Cortex of kidney (tissue), 1 donor: ENCODE measurements at places on chromosomes 1 and 21.

DNA sequence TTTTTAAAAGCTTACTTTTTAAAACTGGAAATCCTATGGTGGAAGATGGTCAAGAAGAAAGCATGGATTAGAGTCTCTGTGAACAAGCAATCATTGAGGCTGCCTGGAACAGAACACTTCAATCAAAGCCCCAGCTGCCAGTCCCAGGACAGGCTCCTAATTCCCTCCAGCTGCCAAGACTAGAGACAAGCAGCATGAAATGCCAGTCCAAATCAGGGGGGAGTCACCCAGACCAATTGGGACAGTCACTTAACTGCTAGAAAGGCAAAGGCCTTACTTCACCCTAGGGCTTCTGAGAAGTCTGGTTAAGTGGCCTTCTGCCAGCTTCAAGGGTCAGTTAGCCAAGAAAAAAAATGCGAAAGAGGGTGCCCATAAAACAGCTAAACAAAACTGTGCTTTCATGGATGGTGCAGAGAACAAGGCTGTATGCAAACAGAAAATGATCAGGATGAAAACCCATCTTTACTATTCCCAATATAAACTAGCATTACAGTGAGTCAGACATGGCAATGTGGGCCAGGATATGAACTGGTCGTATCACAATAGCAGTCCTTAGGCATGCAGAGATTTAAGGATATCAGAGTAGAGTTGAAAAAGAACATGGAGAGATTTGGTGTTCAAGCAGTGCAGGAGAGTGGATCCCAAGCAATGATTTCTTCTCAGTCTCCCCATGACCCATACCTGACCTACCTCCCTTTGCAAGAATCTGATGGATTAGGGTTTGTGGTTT lies 31.0 kb upstream of the MAN1A2 start:
- DNase-seq, result no peak

DNA sequence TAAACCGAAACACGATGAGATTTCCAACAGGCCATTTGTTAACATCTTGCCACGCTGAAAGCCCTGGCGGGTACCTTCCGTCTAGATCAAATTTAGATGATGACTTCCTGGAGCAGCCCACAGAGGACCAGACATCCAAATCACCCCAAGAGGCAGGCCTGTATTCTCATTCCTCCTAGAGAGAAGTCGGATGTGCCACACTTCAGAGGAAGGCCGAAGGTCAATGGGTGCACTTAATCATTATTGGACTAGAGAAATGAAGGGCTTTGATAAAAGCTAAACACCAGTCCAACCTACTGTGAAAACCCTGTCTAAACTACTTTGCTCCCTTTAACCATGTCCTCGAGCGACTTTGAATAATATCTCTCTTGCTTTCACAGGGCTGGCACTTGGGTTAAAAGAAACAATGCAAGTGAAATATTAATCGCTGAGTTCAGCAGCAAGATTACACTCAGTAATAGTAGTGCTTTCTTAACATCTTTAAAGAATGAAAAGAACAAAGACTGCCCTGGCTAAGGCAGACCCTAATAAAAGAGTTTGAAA lies 76.5 kb downstream of the BCAR3 start:
- DNase-seq, result no peak

GRCh38 chr1:1240822-1241587 lies 5.5 kb downstream of the C1QTNF12 start:
- no peak for DNase-seq

GRCh38 chr1:180921891-180922630 lies 9.4 kb downstream of the KIAA1614 start:
- no peak for DNase-seq

DNA sequence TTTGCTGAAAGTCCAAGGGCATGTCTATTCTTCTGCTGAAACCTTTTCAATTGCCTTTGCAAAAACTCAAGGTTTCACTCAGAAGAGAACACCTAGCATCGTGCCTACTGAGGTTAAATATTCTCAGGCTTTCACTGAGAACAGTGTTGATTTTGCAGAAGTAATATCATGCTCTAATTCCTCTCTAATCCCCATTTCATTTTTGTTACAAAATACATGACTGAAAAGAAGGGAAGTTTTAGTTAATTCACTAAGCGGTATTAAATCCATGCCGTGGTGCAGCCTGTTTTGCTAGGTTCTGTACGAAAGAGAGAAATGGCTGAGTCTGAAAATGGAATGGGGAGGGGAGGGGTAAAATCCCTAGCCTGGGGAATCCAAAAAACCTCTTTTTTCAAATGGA lies 163.2 kb upstream of the CAMK1G start:
- no peak for DNase-seq
